ENCODE measurements at places on chromosomes 3 and 15.

DNA sequence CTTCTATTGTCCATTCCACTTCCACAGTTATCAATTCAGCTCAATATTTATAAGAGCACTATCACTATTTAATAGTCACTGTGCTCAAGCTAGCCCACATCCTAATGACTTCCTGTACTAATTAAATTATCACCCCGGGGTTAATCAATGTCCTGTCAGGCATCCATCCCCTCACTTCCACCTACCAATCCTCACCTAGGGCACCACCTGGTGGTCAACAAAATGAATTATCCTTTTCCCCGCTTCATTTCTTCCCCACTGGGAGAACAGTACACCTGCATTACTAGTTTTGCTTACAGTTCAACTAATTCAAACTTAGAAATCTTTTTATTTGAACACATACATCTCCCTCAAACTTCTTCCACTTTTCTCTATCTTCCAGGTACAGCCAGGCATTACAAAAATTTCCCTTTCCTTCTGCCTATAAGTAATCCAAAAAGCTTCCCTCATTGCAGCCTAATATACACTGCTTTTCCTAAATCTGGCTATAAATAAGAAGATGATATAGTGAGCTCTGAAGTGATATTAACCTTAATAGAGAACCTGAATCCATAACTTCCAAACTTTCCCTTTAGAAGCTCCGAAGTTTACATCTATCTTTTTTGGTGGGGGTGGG is 68.5 kb downstream of the TMCC1 start:
- peak; percentile 28 for DNase-seq

DNA sequence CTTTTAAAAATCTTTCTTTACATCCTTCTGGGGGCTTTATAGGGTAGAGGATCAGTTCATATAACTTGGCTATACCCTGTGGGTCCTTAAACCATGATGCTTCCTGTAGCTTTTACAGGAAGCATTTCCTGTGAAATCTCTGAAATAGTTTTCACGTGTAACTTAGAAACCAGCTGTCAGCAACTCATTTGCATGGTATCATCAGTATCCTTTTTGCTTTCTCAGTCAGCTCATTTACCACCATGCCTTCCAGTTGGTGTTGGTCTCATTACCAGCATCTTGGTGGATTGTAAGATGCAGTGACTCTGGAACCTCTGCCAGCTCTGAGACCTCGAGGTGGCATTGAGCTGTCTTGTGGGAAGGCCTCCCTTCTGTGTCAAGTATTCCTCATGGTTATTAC is 96.7 kb upstream of the MYZAP start:
- no peak for DNase-seq

- DNase-seq = no peak
Observed at GRCh38 chr3:195453236-195453635, 10.4 kb upstream of the ACAP2 start.

GRCh38 chr3:171454041-171454440 is 6.2 kb downstream of the TNIK start:
- DNase-seq = no peak

- no peak for DNase-seq
Observed at GRCh38 chr3:57999417-58000115, 8.7 kb upstream of the FLNB start.

DNA sequence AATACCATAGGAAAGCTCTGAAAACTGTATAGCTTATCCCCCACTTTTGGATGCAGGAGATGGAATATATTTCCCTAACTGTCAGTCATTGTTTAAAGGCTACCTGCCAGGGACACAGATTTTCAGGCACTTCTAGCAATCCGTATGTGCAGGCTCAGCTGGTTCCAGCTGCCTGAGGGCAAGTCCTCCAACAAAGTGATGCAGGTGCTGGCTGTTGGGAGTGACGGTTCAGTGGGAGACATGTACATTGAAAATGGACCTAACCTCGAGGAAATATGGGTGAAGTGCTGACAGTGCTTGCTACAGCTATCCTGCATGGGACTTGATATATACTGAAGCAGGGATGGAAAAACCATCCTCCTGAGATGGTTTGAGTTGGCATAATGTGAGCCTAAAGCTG is 153.1 kb upstream of the GAP43 start:
- DNase-seq = no peak

DNA sequence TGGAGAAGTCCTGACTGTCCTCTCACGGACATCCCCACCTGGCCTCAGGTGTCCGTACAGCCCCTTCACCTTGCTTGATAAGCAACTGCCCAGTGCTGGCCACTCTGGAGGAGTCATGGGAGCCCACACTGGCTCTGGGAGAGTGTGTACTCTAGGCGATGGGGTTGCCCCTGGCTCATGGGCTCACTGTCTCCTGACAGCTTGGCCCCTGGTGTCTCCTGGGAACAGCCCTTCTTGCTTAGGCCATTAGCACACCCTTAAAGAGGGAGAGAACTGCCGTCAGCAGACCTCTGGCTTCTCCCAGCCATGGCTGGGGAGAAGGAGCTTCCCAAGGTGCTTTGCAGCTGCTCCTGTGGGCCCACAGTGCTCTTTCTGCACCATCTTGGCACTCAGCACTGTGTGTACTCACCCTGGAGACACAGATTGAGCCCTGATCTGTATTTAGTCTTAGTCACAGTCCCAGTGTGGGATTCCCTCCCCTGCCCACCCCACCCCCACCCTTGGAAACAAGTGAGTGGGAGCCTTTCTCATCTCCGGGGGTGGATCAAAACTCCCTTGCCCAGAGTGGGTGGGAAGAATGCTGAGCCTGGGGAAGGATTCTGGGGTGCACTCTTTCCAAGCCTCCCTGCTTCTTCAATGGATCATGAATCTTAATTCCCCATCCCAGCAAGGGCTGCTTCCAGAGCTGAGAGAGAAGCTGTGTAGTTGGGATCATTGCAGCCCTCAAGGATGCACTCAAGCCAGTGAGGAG is 83.5 kb upstream of the ADPGK start:
- no peak for DNase-seq

- no peak for DNase-seq
Observed at GRCh38 chr15:69402816-69403215, 11.3 kb upstream of the KIF23 start.

GRCh38 chr3:131716007-131716406 is 213.2 kb upstream of the MRPL3 start:
- no peak for DNase-seq

GRCh38 chr15:78004222-78004727 is 73.2 kb downstream of the TBC1D2B start:
- no peak for DNase-seq

DNA sequence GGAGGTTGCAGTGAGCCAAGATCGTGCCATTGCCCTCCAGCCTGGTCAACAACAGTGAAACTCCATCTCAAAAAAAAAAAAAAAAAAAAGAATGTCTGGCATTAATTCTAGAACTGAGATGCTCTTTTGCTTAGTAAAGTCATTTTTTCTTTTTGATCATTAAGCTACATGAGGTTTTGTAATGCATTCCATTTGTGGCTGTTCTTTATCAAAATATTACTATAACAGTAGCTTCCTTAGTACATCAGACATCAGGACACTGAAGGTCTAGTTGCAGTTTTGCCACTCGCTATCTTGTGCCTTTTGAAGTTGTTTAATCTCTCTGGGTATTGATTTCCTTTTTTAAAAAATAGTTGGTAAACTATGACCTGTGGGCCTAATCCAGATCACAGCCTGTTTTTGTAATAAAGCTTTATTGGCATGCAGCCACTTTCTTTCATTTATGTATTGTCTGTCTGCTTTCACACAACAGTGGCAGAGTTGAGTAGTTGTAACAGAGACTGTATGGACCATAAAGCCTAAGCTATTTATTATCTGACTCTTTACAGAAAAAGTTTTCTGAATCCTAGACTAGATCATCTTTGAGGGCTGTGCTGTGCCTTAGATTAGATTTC is 76.6 kb downstream of the SLC25A26 start:
- DNase-seq = no peak

GRCh38 chr3:49790626-49791411 is 4.5 kb upstream of the IP6K1 start:
- DNase-seq = no peak

DNA sequence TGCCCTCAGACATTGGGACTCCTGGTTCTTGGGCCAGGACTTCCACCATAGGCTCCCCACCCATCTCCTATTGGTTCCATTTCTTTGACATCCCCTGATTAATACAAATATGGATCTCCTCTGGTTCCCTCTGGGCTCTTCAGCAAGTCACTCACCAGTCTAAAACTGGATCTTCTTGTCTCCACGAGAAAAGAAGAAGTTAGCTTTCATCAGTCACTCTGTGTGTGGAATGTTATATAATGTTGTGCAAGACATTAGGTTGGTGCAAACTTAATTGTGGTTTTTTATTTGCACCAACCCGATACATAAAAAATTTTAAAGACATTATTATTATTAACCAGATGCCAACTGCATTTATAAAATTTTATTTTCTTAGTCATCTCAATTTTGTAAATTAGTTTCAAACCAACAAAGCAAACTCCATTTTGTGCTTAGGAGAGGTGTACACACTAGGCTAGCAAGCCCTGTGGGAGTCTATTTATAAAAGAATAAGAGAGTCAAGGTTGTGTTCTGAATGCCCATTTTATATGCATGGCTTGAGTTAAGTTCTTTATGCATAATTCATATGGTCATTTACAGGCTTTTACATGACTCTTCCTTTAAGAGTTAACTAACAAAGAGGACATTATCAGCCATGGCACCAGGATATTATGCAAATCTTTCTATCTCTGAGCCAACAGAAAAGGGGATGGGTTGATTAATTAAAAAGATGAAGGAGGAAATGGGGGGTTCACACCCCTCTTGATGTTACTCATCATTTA is 35.1 kb upstream of the IL12A start:
- no peak for DNase-seq

DNA sequence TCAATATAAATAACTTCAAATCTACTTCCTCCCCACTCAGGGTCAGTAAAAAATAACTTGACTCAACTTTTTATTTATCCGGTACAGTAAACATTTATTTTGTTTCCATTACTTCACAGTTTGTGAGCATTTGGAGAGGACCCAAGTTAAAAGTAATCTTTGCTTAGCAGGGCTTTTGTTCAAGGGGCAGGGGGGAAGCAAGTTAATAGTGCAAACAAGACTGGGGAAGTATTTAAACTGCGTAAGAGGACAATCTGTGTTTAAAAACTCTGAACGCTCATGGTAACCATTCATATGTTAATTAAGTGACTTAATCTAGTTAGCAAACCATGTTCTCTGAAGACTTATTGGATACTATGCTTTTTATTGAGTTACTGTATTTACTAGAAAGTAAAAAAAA is 346.2 kb downstream of the SLC9A9 start:
- DNase-seq = no peak

GRCh38 chr3:48716508-48716981 is 476 bp downstream of the IP6K2 start:
- DNase-seq = peak; percentile 25

GRCh38 chr15:43255376-43255775 is 11.4 kb downstream of the TGM5 start:
- DNase-seq = no peak

DNA sequence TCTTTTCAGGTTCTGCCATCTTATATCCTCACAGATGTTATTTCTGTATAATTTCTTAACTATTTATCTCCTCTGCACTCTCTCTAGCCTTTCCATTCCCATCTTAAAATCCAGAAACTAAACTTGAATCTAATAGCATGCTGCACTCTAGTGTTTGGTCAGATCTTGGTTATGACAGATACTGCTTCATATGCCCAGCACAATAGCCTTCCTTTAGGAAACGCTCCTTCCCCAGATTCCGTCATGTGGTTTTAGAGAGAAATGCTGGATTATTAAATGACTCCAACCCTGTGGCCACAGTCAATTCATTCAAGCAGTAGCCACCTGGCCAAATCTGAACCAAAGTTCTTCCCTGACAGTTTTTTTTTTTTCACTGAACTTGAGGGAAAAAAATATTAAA is 19.4 kb downstream of the RASGRP1 start:
- DNase-seq = no peak

DNA sequence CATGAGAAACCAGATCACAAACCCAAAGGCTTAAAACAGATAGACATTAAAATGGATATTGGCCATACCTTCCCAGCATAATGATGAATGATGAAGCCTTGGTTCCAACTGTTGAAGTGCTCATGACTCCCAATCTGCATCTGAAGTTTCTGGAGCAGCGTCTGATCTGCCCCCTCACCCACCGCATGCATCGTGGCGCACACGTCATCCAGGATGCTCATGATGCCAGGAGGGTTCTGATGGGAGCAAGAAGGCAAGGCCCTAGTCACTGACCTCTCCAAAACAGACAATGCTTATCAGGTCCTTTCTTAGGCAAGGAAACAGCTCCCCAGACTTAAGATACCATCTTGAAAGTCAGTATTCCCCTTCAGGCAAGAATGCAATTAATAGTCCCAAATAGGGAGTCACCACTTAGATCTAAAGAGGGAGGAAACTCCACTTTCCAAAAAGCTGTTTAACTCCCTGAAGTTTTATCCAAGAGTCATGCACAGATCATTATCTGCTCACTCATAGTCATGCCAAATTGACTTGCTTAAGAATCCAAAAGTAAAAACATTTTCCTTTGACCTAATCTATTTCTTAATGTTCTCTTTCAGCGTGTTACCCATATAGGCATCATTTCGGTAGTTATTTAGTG is 2.1 kb downstream of the LDHAL6B start:
- no peak for DNase-seq

DNA sequence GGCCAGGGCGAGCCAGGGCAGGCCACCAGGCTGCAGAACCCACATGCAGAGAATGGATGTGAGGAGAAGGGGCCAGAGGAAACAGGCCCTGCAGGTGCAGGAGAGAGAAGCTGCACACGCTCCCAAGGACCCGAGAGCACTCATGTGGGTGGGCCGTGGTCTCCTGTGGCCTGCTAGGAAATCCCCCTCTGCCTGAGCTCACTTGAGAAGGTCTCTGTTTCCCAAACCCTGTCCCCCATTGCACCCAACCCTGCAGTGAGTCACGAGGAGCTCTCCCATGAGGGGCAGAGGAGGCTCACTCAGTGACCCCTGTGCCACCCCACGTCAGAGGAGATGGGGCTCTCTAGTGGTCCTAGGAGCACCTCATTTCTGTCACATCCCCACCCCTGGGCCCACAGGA is 111.1 kb downstream of the KLF13 start:
- DNase-seq = peak; percentile 59

GRCh38 chr3:156151824-156152428 is 31.5 kb downstream of the KCNAB1 start:
- peak; percentile 46 for DNase-seq

DNA sequence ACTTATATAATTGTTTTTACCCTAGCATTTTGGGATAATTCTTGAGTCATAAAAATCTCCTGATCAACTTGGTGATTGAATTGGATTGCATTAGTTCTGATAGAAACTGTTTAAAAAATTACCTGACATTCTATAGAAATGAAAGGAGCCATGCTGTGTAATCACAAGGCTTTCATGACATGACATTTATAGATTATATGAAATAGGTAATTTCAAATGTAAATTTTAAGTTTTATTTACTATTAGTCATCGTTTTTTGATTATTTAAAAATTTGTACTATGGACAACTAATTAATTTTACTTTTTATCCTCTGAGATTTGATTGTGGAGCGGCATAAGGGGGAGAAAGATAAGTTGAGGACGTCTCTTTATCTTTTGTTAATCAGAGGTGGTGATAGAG is 12.3 kb upstream of the CHD2 start:
- DNase-seq = no peak

GRCh38 chr3:183122257-183122932 is 23.1 kb upstream of the MCCC1 start:
- no peak for DNase-seq

- no peak for DNase-seq
Observed at GRCh38 chr3:138470687-138471086, 36.3 kb downstream of the ESYT3 start.

Data from activated naive CD4-positive, alpha-beta T cell treated with anti-CD3 and anti-CD28 coated beads, Interleukin-2, amount 50 U/mL, for 16 hours (primary cell).